ENCODE measurements at places on chromosomes 13 and 19.
A peak's percentile ranks its signal among the peaks of the same experiment; 100 is the strongest.

GRCh38 chr19:1237027-1237659 is 662 bp downstream of the CBARP start:
- no peak for DNase-seq

DNA sequence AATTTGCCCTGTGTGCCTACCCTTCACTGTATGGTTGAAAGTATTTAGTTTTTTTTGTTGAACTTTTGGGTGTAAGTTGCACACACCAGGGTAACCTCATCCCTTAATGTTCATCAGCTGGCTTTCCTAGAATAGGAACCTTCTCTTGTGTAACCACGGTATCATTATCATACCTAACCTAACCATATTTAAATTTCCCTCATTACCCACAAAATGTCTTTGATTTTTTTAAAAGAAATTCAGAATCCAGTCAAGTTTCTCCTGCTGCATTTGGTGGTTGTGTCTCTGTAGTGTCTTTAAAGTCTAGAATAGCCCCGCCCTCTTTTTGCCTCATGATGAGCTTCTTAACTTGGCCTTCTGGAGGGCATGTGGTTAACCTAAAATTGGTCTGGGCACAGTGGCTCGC is 80.3 kb downstream of the RYR1 start:
- no peak for DNase-seq

DNA sequence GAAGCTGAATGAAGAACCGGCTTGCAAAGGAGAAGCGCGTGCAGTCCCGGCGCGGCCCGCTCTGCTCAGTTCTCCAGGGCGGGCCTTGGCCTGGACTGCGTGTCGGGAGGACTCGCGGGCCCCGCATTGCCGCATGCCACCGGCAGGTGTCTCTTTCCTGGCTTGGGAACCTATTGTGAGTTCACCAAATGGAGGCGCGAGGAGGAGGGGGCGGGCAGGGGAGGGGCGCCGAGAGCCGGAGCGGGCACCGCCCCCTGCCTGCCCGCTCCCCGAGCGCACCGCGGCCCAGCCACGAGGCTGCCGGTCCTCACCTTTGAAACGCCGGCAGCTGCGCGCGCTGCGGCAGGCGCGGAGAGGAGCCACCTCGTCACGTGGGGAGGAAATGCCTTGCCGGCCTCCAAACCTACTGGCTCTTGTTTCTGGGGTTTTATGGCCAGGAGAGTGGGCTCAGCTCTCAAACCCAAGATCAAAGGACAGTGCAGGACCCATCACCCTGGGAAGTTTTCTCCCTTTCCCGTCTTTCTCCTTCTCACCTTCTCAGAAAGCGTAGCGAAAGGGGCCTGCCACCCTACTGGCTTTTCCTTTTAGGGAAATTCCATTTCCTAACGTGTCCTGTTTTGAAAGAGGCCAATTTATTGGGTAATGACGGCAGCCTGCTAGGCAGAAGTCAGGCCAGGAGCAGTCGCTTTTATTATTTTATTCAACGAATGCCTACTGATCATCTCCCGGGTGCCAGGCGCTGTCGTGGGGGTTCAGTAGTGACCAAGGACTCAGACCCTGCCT is 13.8 kb upstream of the UBE2L5 start:
- DNase-seq: peak; percentile 90

- no peak for DNase-seq
These were observed 12.2 kb downstream of the PLEKHJ1 start for GRCh38 chr19:2223959-2224358.

- DNase-seq: no peak
These were observed 36.8 kb downstream of the UFM1 start for GRCh38 chr13:38386421-38386820.

- DNase-seq: peak; percentile 47
These were observed 1.2 kb downstream of the KL start for GRCh38 chr13:33017323-33017929.

- DNase-seq: no peak
These were observed 92.6 kb upstream of the TMTC4 start for GRCh38 chr13:100767192-100767591.

DNA sequence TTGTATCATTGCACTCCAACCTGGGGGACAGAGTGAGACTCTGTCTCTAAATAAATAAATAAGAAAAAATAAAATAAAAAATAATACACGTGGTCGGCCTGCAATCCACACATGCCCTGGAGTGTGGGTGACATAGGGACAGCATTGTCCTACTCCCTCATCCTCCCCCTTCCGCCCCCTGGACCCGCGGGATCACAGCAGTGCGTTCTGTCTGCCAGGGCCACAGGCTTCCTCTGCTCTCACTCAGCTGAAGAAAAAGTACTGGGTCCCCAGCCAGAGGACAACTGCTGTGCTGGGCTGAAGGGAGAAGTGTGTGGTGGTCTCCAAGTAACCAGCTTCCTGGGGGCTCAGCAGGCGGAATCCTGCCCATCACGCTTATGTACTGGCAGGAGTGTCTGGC is 6.3 kb downstream of the BCAT2 start:
- no peak for DNase-seq

GRCh38 chr13:78638216-78638615 is 20.7 kb downstream of the OBI1 start:
- DNase-seq: no peak

DNA sequence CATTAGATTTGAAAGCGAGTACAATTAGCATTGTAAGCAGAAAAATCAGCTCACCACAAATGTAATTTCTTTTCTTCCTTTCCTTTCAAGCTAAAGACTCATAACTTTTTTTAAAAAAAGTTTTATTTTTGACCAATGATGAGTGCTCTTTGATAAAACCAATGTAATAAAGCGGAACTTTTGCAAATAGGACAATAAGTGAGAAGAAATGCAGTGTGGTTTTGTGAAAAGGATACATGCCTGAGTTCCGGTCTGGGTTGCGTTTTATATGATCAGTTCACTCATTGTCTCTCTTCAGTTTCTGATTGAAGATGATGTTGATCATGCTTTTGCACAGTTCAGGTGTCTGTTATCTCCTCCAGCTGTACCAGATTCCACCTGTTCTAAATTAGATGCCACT is 274.4 kb downstream of the KLF12 start:
- no peak for DNase-seq

GRCh38 chr13:105587786-105588185 is 947.7 kb downstream of the EFNB2 start:
- DNase-seq: no peak

- DNase-seq: no peak
These were observed 7.2 kb downstream of the TFDP1 start for GRCh38 chr13:113591750-113592149.

DNA sequence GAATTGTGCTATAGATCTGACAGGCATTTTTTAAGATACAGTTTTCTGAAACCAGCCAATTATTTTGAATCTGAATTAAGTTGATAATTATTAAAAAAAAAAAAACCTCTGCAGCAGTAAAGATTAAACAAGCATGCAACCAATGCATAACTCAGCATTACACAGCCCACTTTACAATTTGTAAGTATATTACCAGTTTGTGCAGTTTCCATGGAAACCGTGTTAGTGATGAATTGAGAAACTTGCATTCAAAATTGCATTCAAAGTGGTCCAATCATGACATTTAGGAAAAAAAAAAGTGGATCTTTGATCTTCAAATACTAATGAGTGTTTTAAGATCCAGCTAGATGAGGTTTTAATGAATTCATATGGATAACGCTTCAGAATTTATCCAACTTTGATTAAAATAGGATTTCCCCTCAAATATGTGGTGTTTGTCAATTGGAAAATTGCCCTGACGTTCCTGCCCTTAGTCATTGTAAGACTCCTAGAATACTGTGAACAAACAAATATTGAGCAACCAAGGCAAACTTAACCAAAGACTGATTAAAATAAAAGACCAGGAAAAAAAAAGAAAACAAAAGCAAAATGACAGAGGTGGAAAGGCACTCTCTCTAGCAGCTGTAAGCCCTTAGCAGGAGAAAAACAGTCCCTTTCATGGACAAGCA is 314.8 kb upstream of the MAB21L1 start:
- no peak for DNase-seq
